ENCODE measurements at places on chromosomes 16 and 17. TPM values are rescaled to one million over a fixed set of nuclear protein-coding genes. Genes with fewer than 3 reads are reported as not detected.

Gene C16orf92
- polyA plus RNA-seq, result not detected

Gene LRRC37A
- 2.1 TPM for polyA plus RNA-seq

Gene GPRC5C
- 92.3 TPM for polyA plus RNA-seq

DNA sequence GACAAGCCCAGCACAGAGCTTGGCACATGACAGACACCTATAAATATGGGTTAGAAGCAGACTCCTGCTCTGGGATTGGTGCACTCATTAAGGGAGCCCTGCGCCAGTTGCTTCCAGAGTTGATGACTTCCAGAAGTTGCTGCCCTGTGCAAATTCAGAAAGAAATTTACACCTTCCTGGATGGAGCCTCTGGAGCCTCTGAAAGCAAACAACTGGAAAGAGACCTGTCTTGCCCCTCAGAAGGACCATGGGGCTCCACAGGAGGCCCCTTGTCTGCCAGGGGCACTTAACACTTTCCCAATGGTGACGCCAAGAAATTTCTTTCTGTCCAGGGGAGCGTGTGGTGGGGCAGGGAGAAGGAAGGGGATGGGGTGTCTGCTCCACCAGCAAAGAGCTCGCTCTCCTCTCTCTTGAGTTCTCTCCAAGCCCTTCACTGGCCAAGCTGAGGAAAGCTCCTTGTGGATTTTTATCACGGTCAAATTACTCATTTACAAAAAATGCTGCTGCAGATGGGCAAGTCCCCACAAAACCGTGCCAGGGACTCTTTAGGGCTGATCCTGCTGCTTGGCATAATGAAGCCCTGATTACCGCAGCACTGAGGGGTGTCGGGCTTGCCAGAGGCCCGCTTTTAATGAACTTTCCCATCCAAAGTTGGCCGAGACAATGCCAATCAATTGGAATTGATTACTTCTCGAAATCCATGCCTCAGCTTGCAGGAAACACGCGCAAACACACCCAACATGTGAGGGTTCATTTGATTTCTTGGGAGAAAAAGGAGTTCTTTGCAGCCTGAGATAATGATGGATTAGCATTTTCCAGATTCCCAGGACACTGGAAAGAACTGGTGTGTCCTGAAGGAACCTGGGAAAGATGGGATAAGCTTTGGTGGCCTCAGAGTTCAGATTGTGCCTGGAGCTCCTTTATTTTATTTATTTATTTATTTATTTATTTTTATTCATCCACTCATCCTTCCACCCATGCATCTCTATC is 583.6 kb upstream of the CDH5 start:
- no peak for DNase-seq

DNA sequence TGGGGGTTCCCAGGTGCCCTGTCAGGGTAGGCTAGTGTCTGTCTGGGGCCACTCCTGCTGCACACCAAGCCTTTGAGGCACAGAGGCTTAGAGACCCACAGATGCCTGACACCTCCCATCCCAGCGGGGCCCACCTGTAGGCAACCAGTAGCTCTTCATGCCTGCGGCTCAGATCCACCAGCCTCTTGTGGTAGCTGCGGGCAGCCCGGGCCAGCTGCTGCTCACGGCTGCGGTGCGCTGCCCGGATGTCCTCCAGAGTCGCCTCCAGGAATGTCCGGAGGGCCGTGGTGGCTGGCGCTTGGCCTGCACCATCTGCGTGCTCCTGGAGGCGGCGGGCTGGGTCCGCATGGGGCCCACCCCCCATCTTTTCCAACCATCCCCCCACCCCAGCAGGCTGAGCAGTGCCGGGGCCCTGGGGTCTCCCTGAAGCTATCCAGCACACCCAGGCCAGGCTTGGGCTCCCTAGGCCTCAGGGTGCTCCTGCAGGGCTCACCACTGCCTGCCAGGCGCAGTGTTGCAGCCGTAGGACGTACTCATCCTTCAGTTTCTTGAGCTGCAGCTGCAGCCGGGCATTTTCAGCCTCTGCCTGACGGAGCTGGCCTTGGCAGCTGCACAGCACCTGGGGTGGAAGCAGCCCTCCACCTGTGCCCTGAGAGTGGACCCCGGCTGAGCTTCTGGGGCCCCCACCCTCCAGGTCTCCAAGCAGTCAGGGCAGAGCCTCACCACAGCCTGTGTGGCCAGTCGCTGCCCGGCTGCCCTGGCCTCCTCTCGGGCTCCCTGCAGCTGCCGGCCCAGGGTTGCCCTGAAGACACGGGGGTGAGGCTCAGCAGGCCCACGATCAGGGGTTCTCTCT is 1.8 kb downstream of the CCDC78 start:
- DNase-seq, result no peak

GRCh38 chr16:11329891-11330290 is 15.4 kb upstream of the RMI2 start:
- no peak for DNase-seq

GRCh38 chr16:19882186-19882585 is 2.5 kb downstream of the GPRC5B start:
- DNase-seq, result no peak

DNA sequence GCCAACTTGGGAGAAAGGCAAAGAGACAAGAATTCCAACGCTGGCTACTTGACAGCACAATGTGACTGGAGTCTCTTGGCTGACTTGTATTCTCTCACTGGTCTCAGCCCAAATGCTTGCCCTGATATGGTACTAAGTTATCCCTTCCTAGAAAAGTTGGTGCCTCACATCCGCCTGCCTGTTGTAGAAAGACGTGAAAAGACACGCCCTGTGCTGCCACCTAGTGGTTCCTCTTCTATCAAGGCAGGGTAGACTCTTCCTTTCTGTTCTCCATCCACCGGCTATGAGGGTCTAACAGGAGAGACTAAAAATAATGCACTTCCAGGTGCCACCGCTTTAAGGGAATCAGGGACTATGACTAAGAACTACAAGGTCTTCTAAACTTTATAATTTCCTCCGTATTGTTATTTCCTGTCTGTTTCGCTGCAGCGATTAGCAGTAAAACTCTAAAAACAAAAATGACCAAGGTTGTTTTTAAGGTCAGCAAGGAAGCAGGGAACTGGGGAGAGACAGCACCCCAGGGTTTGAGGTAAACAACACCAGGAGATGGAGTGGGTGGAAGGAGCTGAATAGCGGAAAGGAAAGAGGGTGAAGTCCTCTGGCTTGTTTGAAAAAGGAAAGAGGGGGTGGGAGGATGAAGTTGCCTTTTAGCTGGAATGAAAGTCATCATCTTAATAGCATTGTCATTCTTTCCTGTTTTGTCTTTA is 109.5 kb downstream of the YPEL2 start:
- DNase-seq, result peak; percentile 90

Measured in right renal cortex interstitium (tissue), 3 donors.